ENCODE measurements at places on chromosomes 5 and 9.

DNA sequence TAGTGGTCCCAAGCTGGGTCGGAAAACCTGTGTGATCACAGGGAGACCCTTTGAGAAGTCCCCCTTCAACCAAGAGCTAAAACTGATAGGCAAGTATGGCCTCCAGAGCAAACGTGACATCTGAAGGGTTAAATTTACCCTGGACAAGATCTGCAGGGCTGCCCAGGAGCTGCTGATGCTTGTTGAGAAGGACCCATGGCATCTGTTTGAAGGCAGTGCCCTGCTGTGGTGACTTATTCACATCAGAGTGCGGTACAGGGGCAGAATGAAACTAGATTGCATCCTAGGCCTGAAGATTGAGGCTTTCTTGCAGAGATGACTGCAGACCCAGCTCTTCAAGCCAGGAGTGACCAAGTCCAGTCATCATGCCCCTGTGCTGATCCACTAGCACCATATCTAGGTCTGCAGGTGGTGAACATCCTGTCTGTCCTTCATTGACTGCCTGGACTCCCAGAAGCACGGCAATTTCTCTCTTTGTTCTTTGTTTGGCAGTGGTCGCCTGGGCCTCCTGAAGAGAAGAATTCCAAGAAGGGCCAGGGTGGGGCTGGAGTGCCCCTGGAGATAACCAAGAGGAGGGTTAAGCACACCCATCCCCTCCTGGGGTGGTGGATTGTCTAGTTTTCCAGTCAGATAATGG lies 25.7 kb upstream of the CHD1 start:
- no peak for DNase-seq

GRCh38 chr5:138544181-138545134 lies 1.4 kb upstream of the ETF1 start:
- DNase-seq = no peak

- DNase-seq = no peak
Observed at GRCh38 chr5:43190755-43191603, 1.0 kb upstream of the NIM1K start.

DNA sequence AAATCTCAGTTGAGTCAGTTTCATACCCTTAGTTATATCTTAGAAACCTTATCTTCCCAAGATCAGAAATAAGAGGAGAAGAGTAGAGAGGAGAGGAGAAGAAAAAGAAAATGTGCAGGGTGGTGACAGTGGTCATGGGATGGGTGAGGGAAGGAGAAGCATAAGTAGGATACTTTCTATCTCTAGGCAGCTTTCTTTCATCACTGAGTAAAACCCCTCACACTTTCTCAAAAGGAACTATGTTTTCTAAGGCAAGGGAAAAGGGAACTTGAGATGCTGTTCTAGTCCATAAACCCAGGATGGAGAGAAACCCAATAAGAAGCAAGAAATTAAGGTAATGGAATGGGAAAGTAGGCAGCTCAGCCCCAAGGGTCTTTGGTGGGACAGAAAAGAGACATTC lies 225.3 kb downstream of the MCTP1 start:
- no peak for DNase-seq

GRCh38 chr9:76898786-76899185 lies 7.1 kb downstream of the PRUNE2 start:
- no peak for DNase-seq

DNA sequence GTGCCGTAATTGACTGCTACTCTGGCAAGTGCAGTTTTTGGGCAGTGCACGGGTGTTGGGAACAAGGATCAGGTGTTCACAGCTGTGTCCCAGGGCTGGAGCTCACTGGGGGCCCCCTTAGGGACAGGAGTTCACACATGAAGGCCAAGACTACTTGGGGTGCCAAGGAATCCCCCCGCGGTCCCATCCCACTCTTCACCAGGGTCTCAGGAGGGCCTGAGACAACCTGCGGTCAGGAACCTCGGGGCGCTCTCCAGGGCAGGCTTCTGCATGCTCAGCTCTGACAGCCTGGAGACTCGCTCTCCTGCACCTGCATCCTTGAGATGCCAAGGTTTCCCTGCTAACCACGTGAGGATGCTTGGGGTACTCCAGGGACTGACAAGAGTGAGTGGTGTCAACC lies 2.3 kb upstream of the MAN1B1 start:
- no peak for DNase-seq

- DNase-seq = peak; percentile 68
Observed at GRCh38 chr9:127899128-127899943, at the start of gene ST6GALNAC6. Gene ST6GALNAC6, minus strand, starts transcription at chr9:127899603. Its CDS starts 1,622 bp downstream, at chr9:127897981.

- DNase-seq = peak; percentile 14
Observed at GRCh38 chr5:150058480-150059126, 27.8 kb downstream of the CSF1R start.

GRCh38 chr5:30808996-30809395 lies 384.5 kb upstream of the CDH6 start:
- DNase-seq = no peak

GRCh38 chr9:92242260-92243136 lies 51.0 kb downstream of the IARS1 start:
- DNase-seq = no peak

DNA sequence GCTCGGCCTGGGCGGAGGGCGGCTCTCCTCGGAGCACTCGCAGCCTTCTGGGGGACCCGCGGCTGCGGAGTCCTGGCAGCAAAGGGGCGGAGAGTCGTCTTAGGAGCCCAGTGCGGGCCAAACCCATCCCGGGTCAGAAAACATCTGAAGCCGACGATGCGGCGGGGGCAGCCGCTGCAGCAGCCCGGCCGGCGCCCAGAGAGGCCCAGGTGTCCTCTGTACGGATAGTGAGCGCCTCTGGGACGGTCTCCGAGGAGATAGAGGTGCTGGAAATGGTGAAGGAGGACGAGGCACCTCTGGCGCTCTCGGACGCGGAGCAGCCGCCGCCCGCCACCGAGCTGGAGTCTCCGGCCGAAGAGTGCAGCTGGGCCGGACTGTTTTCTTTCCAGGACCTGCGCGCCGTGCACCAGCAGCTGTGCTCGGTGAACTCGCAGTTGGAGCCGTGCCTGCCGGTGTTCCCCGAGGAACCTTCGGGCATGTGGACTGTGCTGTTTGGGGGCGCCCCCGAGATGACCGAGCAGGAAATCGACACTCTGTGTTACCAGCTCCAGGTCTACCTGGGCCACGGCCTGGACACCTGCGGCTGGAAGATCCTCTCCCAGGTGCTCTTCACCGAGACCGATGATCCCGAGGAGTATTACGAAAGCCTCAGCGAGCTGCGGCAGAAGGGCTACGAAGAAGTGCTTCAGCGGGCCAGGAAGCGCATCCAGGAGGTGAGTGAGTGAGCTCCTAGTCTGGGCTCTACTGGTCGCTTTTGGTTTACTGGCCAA lies 1.2 kb downstream of the JMY start:
- peak; percentile 13 for DNase-seq

DNA sequence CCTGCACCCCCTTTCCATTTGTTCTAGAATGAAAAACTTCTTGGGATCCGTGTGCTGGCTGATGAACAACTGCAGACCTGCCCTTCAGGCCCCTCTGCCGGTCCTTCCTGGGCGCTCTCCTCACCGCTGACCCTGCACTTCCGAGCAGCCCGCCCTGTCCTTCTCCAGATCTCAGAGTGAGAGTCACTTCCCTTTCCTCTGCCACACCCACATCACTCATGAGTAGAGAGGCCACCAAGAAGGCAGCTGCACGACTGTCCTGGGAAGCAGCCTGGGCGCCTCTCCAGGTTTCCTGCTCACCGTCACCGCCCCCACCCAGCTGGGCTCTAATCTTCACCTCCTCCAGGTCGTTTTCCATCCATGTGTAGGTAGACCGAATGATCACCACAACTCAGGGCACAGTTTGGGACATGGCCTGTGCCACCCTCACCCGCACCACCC lies 35.0 kb upstream of the NSMF start:
- no peak for DNase-seq

DNA sequence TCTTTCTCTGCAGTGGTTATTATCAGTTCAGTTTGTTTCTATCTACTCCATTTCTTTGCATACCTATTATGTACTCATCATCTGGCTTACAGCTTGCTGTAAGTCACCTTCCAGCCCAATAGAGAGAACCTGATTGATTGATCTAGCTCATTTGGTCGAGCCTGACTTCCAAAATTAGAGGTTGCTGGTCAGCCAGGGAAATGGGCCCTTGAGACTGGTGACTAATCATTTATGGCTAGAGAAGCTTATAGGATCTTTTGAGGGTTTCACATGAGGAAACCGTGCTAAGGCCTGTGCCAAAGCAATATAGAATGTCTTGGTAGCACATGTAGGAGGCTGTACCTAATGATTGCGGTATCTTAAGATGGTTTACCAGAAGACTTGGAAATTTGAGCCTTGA lies 5.8 kb downstream of the SREK1 start:
- DNase-seq = no peak

GRCh38 chr5:61069150-61069549 lies 93.1 kb downstream of the SMIM15 start:
- DNase-seq = no peak

GRCh38 chr5:8213701-8214240 lies 344.8 kb downstream of the MTRR start:
- DNase-seq = no peak

- DNase-seq = peak; percentile 89
Observed at GRCh38 chr9:32552172-32552872, at the start of the genes SMIM27 and TOPORS. Gene SMIM27, plus strand, starts transcription at chr9:32552327. Its CDS starts 108 bp downstream, at chr9:32552435. Gene TOPORS, minus strand, starts transcription at chr9:32552586. Its CDS starts 150 bp downstream, at chr9:32552436.

GRCh38 chr5:103258957-103259704 lies 568 bp downstream of the MACIR start:
- DNase-seq = peak; percentile 52

- no peak for DNase-seq
Observed at GRCh38 chr5:150616506-150616905, 24.0 kb upstream of the SYNPO start.

DNA sequence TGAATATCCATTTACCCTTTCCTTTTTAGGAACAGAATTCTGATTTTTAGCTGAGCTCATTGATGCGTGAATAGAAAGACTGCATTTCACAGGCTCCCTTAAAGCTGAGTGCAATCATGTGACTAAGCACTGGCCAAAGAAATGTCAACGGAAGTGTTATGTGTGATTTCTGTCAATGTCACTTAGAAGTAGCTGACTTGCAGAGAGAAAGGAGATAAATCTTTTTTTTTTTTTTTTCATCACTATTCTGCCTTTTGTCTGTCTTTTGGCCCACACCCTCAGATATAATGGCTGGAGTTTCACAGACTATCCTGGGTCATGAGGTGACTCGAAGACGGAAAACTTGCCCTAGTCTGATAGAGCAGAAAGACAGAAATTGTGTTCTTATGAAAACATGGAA lies 39.3 kb upstream of the SLC27A6 start:
- DNase-seq = no peak

DNA sequence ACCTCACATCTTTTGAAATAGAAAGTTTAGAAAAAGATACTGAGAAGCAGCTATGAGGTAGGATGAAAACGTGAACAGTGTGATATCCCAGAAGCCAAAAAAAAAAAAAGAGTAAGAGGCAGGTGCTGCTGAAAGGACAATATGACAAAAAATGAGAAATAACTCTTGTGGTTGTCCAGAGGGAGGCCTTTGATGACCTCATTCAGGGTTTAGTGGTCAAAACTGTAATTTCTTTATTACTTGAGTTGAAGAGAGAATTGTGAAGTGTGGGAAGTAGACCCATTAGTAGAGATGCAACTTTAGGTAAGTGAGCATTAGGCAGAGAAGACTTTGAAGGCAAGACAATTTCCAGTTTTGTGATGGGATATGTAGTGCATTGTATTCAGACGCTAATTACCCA lies 1306.3 kb upstream of the ACO1 start:
- no peak for DNase-seq

GRCh38 chr5:147534172-147534951 lies 24.5 kb upstream of the DPYSL3 start:
- no peak for DNase-seq

GRCh38 chr5:137345396-137345795 lies 153.7 kb downstream of the SPOCK1 start:
- DNase-seq = no peak

GRCh38 chr5:55509796-55510522 lies 24.8 kb downstream of the PLPP1 start:
- no peak for DNase-seq

- DNase-seq = no peak
Observed at GRCh38 chr5:95191330-95191729, 93.6 kb downstream of the MCTP1 start.

DNA sequence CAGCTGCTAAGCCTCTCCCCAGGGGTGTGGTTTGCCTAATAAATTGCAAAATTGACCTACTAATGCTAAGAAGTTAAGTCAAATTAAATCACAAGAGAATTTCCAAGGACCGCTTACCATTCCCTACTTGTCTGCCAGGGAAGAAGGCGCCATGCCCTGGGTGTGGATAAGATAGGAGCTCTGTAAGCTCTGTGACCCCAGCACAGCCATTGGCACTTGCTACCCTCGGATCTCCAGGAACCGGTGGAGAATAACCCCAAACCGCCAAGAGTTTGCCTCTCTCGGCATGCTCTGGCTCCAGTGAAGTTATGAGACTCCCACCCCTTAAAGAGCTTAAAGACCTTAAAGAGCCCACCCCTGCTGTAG lies 58.9 kb downstream of the NEURL1B start:
- DNase-seq = no peak

- DNase-seq = no peak
Observed at GRCh38 chr9:6938447-6938846, 180.7 kb downstream of the KDM4C start.
